ENCODE measurements at places on chromosomes 5 and 9.

DNA sequence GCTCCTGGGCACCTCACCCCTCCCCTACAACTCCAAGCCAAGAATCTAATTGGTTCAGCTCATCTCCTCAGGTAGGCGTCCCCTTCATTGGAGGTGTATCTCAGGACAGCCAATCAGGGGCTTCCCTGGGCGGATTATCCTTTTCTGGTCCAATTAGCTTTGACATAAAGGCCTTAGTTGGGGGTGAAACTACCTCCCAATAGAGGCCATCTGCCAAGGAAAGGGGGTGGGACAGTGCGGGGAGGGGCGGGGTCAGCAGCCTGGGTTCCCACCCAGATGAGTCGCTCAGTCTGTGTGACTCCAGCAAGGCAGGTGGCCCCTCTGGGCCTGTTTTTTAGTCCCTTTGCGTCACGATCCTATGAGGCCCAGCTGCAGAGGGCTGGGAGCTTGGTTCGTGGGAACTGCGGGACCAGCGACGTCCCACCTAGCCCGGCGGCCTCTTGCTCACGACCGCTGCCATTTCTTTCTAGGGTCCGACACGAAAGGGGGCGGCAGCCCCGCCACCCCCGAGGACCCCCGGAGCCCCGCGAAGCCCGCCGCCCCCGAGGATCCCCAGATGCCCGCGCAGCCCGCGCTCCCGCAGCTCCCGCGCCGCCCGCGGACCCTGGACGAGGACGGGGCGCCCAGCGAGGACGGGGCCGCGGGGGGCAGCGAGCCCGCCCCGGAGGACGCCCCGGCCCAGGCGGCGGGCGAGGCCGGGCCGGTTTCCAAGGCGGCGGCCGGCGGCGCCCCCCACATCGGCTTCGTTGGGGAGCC, 8.9 kb downstream of the PRRT1B start:
- no peak for DNase-seq

DNA sequence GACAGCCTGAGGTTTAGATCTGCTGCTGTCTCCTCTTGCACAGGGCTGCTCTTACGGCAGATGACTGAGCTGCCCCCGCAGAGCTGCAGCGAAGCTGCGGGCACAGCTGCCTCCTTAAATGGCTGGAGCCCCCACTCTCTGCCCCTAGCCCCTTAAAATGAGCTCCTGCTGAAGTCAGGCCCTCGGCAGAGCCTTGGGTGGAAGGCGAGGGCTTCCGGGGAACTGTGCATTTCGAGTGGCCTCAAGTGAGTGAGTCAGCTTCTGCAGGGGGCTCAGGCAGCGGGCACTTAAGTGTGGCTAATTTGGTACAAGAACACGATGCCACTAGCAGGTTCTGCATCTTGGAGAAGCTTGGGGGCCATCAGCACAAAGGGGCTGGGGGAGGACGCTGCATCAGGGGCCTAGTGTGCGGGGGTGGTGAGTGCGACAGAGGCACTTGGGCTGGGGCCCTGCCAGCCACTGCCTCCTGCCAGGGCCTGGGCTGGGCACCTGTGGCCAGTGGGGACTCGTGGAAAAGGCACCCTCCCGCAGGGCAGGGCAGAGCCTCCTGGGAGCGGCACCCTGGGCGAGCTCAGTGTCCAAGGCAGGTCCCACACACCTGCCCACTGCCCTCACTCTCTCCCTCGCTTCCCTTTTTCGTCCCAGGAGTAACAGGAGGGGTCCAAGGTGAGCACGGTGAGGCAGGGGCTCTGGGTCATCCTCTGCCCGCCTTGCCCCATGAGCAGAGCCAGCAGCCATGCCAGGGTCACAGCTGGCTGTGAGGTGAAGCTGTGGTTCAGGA, 28.8 kb upstream of the RNU6ATAC start:
- DNase-seq, result no peak

DNA sequence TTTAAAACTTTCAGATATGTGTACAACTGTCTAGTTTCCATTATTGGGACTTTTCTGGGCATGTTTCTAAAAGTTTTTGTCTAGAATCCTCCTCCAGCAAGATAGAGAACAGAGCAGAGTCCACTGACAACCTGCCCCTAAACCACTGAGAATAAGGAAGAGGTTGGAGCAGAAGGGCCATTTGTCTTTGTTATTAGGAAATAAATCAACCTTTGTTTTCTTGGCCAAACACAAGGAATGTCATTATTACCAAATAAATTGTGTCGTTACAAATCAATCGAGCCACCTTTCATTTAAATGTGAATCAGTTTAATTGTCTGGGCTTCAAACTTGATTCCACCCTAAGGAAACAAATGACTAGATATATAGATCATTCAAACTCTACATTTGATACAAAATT, 81.4 kb downstream of the GAS1 start:
- no peak for DNase-seq

- no peak for DNase-seq
These were observed 1.7 kb downstream of the ADAMTS19 start for GRCh38 chr5:129461711-129462332.

DNA sequence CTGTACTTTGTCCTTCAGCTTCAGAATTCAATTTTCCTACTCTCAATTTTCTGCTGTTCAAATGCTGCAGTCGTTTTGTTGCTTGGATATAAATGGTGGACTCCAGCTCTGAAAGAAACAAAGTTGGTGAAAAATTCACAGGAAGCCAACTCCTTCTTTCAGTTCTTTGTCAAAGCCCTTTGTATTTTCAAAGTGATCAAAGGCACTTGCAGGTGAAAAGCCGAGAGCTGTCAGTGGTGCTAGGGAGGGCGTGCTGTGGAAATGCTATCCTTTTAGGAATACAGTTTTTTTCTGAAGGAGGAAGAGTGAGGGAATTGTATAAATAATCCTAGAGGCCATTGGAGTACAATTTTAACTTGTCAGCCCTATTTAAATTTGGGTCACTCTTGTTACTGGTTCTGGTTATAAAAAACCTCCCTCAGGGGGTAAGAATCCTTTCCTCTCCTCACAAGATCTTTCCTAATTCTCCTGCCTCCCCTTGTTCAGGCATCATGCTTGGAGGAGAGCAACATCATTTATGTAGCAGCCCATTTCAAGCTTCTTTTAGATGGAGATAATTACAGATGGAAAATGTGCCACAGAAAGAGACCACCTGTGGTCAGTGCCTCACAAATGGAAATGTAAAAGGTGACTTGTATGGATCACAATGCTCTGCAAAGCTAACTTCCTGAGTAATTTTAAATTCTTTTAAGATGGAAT, 62.5 kb upstream of the GHR start:
- DNase-seq, result no peak
